ENCODE measurements at places on chromosomes 4 and X. TPM values are rescaled to one million over a fixed set of nuclear protein-coding genes. Genes with fewer than 3 reads are reported as not detected.
A peak's percentile ranks its signal among the peaks of the same experiment; 100 is the strongest.

DNA sequence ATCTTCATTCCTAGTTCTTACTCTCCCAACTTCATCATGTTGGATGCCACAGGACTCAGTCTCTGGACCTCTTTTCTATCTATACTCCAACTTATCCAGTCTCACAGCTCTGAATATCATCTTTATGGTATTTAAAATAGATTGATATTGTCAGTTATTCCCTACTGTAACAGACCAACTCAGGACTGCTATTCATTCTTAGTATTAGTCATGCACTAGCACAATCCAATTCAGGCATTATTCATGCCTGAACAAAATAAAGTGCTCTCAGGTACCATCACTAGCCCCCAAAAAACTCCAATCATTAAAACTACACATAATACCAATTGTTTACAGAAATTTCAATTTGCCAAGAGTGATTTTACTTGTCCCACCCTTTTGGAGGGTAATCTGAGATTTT lies 37.7 kb downstream of the FRYL start:
- peak; percentile 25 for DNase-seq

DNA sequence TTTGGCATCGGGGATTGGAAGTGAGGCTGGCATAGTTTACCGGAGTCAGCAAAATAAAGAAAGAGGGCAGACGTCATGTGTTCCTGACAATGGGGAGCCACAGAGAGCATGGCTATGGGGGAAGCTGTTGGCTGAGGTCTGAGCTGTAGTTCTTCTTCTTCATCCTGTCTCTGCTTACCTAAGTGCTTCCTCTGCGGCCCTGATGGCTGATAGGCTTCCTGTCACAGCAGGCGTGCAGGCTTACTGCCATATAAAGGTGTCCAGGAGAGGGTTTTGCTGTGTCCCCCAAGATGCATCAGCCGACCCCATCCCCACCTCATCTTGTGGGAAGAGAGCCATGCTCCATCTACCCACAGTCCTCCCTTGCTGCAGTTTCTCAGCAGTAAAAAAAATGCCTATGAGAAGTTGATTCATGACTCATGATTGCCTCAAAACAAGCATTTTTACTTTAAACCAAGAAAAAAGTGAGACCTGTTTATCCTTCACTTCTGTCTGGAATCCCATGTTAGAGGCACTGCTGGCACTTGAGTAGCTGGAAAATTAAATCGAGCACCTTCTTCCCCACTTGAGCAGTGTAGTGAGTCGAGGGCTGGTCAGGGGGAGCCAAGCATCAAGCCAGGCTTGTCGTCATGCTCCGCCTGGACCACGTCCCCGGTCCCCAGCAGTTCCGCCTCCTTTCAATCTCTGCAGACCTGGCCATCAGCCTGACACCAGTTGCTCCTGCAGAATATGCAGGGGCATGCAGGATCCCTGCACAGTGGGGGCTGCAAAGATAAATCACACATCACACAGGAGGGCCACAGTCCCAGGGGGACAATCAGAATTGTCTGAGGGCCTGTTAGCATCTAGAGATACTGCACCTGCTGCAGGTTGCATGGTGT lies 237.8 kb downstream of the EVC2 start:
- no peak for DNase-seq

DNA sequence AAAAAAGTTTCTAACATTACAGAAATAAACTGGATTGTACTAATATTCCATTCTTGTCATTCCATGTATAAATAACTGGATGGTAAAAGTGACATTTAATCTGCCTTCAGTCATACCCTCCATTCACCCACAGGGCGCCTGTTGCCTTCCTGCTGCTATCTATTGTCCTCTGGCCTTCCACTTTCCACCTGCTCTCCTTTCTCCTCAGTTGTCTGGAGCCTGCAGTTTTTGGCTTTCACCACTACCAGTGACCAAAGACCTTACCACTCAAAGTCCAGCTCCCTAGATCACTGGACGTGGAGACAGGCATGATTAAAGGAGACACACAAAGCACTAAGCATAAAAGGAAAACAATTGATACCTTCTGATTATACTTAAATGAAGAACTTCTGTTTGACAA lies 46.2 kb upstream of the NHS start:
- no peak for DNase-seq

DNA sequence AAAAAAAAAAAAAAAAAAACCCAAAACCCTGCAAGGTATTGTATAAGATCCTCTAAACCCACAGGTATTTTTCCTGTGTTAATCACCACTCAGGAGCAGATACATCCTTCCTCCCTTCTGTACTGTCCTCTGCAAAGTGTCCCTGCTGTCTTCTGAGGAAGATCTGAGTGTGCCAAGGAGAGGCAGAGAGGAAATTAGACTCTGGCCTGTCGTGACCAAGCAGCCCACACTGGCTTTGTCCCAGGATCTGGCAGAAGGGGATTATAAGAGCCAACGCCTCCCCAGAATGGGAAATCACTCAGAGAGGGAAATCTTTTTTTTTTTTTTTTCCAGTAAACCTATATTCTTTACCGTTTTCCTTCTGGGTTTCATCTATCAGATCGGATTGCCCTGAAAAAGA lies 39.6 kb downstream of the PTCHD1 start:
- DNase-seq = peak; percentile 6

The MAGEB2 gene
- total RNA-seq = not detected

- peak; percentile 16 for DNase-seq
These were observed 39.0 kb downstream of the ENPEP start for GRCh38 chr4:110514889-110515479.

- DNase-seq = no peak
These were observed 512.3 kb downstream of the FAT4 start for GRCh38 chr4:125826801-125827695.

- DNase-seq = peak; percentile 67
These were observed 18.9 kb downstream of the ZBTB49 start for GRCh38 chr4:4308800-4309441.

- no peak for DNase-seq
These were observed 16.6 kb upstream of the PTCHD1 start for GRCh38 chrX:23317799-23318724.
